ENCODE measurements at places on chromosomes 12 and 14.

- DNase-seq: no peak
These were observed 27.9 kb downstream of the PPP2R5E start for GRCh38 chr14:63515240-63515639.

GRCh38 chr12:51254536-51254935 lies 15.7 kb downstream of the SMAGP start:
- no peak for DNase-seq

GRCh38 chr14:63431466-63431865 lies 111.7 kb downstream of the PPP2R5E start:
- DNase-seq: no peak

DNA sequence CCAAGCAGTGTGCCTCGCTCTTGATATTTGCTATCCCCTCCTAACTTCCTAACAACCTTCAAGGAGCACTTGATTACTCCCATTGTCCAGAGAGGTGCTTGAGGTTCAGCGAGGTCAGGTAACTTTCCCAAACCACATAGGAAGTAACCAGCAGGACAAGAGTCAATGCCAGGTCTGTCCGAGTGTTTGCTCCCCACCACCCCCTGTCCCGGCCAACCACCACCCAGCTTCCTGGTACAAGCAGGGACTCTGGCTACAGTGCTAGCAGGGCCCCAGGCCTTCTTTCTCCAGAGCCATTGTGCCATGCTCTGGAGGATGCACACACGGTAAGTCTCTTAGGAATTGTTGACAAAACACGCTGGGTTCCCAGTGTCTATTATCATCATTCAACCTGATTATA lies 49.2 kb downstream of the SYNE3 start:
- DNase-seq: no peak

DNA sequence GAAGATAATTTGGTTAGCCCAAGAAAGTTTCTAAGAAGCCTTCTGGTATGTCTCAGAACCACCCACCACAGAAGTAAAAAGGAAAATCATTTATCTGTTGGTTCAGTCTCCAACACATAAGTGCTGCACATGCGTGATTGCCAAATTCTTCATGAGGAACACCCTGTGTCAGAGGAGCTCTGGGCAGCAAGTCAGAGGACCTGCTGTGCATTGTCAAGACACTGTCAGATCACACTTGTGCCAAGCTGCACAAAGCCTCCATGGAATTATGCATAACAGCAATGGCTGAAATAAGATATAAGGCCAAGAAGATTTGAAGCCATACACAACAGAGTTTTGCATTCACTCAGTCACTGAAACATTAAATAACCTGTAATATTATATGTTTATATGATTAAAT lies 1304.7 kb upstream of the FLRT2 start:
- DNase-seq: no peak

- no peak for DNase-seq
These were observed 59.0 kb upstream of the CAPRIN2 start for GRCh38 chr12:30813525-30814294.

GRCh38 chr12:87270919-87271318 lies 758.3 kb downstream of the C12orf50 start:
- no peak for DNase-seq

DNA sequence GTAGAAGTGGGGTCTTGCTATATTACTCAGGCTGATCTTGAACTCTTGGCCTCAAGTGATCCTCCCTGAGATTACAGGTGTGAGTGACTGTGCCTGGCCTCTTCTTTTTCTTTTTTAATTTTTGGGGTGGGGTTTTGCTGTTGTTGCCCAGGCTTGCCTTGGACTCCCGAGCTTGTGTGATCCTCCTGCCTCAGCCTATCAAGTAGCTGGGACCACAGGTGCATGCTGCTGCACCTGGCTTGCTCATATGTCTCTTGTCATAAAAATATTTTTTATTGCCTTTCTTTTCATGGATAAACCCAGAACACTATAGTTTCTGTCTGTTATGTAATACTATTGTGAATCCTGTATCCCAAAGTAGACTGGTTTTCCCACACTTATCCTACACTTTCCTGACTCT lies 26.0 kb downstream of the SCYL2 start:
- no peak for DNase-seq

DNA sequence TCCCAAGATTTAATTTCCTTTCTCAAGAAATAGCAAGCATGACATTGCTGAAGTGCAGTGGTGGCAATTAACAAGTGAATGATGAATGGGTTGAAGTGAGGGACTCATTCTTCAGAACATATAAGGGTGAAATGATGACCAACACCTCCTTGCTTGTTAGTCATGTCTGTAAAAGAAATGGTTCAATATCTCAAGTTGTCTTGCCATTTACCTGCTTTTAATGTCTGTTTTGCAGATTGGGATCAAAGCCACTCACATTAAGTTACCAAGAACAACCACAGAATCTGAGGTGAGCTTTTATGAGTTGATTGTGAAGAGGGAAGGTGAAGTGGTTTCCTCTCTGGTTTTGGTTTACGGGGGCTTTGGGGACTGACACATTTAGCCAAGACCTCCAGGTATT lies 24.1 kb downstream of the MTHFD1 start:
- no peak for DNase-seq

GRCh38 chr12:52600941-52601481 lies at the start of gene KRT72:
KRT72 (minus strand) TSS chr12:52601463; CDS start chr12:52601452, 11 bp downstream.
- no peak for DNase-seq

DNA sequence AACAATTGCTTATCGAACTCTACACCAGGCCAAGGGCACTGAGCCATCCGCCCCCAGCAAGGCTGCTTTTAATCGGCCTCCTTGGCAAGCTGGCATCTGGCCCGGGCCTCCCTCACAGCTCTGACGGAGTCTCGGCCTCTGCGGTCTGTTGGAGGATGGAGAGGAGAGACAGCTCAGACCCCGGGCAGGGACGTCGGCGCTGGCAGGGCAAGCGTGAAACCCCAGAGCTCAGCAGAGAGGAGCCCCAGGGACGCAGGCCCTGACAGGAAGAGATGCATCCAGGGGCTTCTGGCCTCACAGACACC lies 17.5 kb downstream of the CAMKK2 start:
- DNase-seq: no peak

- DNase-seq: no peak
These were observed 111.5 kb upstream of the TMPO start for GRCh38 chr12:98403936-98404335.

GRCh38 chr14:67571275-67571990 lies 28.6 kb downstream of the PIGH start:
- peak; percentile 43 for DNase-seq

DNA sequence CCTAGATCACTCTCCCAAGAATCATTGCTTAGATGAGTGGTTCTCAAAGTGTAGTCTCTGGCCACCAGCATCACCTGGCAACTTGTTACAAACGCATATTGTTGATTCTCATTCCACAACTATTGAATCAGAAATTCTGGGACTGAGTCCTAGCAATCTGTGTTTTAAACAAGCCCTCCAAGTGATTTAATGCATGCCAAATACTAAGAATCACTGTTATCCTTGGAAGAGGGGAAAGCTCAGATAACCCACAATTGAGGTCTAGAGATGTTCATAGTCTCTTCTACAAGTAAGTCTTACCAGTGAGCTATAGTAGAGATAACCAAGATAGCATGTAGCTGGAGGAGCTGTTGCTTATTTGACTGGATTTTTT lies 666.6 kb downstream of the DIO2 start:
- no peak for DNase-seq

- no peak for DNase-seq
These were observed 36.6 kb downstream of the RASSF8 start for GRCh38 chr12:25994901-25995625.

DNA sequence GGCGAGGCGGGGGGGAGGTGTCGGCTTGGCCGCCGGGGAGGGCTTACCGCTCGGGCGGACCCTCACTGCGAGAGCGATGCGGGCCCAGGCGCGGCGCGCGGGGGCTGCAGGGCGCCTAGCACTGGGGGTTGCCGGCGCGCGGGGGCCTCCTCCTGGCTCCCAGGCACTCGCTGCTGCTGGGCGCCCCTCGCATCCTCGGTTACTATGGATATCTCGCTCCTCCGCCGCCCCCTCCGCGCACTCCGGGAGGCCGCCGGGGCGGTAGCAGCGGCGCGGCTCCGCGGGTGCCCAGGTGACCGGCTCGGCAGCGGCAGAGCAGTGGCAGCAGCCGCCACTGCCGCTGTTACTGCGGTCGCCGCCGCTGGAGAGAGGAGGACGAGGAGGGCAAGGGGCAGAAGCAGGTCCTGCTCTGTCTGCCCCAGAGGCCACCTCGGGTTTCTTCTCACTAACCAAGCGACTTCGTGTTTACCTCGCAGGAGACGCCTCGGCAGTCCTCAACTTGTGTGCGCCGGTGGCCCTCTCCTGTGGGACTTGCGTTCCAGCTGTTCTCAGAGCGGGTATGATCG lies 250.1 kb downstream of the APAF1 start:
- DNase-seq: no peak

DNA sequence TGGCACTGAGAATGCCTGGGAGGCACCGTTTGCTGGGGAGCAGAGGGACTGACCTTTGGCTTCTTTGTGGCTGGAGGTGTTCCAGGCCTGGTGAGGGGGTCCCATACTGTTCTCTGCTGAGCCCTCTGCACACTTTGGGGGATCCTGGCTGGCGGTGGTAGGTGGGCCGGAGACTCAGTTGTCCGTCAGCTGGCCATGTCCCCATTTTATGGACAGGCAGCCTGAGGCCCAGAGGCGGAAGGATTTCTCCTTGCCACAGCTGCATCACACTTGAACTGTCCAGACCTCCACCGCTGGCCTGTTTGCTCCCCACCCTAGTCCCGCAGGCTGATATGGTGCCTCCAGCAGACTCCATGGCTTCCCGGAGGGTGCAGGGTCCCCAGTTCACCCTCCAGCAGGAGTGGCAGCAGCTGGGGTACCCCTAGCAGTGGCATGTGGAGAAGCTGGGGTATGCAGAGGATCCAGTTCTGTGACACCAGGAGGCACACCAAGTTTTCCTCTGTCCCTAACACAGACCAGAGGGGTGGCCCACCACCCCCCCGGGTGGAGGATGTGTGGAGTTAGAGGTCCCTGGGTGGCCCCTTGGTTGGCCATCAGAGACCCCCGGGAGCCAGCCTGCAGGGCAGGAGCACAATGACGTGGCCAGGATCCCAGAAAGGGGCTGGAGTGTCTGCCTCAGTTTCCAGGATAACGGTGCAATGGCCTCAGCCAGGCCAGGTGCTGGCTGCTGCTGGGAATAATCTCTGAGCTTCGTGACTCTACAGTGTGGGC lies 14.8 kb downstream of the SLC25A29 start:
- DNase-seq: no peak

GRCh38 chr12:66072566-66072965 lies 58.0 kb downstream of the LLPH start:
- no peak for DNase-seq

DNA sequence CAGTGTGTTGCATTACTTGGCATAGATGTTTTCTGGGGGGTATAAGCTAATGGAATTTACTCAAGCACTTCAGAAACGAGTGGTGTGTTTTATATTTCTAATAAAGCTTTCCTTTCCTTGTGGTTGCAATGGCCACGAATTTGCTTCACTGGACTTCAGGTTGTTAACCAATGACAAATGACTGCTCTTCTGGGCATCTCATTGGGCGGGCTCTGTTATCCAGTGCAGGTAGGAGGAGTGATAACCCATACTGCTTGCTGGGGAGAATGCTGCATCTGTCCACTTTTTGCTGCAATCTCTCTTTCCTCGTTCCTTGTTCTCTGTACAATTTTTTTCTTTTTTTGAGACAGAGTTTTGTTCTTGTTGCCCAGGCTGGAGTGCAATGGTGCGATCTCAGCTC lies 80.0 kb upstream of the RPH3A start:
- no peak for DNase-seq

DNA sequence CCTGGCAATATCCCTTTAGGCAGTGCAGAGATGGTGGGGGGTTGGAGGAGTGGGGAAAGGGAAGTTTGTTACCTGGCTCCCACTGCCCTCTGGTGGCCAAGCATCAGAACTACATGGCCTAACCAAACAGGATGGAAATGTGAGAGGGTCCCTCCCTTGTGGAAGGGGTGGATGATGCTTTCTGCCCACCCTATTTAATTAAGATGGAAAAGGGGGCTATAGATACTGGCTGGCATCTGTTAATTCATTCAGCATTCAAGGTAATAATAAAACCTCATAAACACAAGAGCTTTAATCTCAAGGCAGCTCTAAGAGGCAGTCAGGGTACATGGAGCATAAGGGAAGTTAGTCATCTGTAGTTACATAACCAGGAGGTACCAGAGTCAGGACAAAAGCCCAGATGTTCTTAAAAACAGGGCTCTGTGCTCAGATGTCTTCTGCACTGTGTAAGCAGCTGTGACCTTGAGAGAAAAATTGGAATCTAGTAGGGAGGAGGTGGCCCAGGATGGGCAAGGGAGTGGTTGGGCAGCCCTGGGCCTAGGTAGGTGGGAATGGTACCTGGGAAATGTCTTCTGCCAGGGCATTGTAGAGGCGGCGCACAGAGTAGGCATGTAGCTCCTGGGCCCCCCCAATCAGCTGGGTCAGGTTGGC lies 4.6 kb downstream of the AP1G2 start:
- DNase-seq: peak; percentile 23
